Activated T-helper 9 cell treated with anti-CD3 and anti-CD28 coated beads, Interleukin-2, amount 50 U/mL, for 16 hours (primary cell): ENCODE measurements at places on chromosomes 1 and 21.

GRCh38 chr1:20493839-20494608, 8.0 kb upstream of the CAMK2N1 start:
- peak; percentile 69 for DNase-seq

DNA sequence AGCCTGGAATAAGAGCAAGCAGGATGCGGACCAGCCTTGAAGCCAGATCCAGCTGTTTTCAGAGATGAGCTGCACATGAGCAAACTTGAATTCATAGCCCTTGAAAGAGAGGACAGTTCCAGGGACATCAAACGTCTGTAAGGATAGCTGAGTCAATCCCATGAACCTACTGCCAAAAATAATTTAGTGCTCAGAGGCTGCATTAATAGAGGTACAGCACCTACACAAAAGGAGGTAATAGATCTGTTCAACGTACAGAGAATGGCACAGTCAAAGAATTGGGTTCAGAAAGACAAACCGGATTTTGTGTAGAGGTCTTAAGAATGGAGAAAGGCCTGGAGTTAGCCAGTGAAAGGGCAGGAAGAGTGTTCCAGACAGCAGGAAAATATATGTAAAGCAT, 110.8 kb upstream of the ZC3H12A start:
- DNase-seq, result no peak

DNA sequence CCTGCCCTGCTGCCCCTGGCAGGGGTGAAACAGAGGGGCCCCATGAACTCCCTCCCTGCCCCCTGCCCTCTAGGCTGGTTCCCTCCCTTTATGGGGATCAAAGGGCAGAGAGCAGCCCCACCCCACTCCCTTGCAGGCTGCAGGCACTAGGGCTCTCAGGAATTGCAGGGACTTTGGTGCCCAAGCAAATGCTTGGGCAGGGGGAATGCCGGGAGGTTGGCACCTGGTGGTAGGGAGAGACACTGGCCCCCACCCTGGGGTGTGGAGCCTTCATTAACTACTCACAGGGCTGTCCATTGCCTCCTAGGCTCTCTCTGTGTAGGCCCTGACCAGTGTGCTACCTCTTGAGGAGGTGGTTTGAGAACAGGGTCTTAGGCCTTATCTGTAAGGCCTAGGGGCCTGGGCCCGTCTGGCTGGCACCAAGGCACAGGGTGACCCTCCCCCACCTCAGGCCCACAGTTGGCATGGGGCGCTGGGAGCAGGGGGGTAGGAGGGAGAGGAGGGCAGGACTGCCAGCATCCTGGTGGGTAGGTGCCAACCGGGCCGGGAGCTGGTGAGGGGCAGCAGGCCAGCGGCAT, 4.7 kb downstream of the ZBTB7B start:
- DNase-seq, result no peak

GRCh38 chr1:230772457-230773395, 25.5 kb downstream of the CAPN9 start:
- no peak for DNase-seq

GRCh38 chr1:45569571-45569961, 14.3 kb upstream of the NASP start:
- DNase-seq, result no peak

DNA sequence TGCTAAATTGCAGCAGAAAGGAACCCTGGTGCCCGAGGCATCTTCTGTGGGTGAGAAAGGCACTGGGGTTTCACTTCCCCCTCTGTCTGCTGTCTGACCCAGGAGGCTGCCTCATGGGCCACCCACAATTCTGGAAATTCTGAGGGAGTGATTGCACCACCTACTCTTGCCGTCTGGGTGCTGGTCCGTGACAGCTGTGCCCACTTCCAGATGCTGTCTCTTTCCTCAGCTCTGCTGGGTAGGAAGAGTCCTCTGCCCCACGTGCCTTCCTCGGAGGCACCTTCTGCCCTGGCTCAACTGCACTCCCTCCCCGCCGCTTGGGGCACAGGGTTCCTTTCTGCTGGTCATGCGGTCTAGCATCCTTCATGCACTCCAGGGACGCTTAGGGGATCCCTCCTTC, 96.3 kb downstream of the ARHGEF10L start:
- DNase-seq, result no peak

DNA sequence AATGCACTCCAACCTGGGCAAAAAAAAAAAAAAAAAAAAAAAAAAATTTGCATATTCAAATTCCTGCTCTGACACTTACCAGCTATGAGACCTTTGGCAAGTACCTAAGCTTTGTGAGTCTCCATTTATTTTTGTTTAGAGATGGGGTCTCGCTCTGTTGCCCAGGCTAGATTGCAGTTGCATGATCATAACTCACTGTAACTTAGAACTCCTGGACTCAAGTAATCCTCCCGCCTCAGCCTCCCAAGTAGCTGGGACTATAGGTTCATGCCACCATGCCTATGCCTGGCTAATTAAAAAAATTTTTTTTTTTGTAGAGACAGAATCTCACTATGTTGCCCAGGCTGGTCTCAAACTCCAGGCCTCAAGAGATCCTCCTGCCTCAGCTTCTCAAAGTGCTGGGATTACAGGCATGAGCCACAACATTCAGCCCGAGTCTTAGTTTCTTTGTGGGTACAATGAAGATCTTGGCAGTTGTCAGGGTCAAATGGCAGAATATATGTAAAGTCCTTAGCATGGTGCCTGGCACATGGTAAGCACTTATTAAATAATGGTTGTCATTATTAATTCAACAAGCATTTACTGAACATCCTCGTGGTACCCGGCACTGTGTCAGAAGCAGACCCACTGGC, 53.5 kb upstream of the TENT5B start:
- DNase-seq, result no peak

DNA sequence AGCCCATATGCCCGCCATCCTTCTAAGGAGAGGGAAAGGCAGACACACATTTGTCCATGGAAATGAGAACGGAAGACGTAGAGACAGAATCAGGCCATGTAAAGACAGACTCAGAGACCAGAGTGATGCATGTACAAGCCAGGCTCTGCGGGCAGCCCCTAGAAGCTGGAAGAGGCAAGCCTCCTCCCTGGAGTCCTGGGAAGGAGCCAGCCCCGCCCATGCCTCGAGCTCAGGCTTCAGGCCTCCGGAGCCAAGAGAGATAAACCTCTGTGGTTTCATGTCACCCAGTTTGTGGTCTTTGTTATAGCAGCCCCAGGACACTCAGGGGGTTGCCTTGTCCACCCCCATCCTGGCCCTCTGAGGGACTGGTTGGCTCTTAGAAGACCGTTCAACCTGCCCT, 11.6 kb downstream of the PDE9A start:
- DNase-seq, result no peak

DNA sequence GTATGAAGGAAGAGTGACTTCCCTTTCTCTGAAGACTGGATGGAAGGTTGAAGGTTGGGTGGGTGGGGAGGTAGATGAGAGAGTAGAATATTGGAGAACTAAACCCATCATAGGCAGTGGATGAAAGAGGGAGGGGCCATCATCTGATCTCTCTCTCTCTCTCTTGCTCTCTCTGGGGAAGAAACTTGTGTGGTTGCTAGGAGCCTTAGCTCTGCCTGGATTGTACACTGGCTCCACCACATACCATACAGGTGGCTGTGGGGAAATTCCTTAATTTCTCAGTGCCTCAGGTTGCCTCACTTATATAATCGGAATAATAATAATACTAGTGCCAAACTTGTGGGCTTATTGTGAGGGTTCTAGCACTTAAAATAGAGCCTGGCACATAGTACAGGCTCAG, 9.5 kb downstream of the XCL1 start:
- DNase-seq, result no peak

DNA sequence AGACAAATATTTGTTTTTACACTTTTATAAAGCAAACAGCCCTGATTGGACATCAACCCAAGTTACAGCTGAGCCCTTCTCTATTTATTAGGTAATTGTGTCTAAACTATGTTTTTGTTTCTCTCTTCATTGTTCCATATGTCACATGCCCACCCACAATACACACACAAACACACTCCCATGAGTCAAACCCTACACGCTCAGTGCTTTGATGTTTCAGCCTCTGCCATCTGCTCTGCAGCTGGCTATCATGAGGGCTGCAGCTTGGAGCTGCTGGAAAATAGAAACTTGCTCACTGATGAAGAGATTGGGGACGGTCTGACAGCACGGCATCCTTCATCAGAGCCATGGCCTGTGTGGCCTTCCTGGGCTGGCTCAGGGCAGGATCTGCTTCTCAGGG, 41.7 kb downstream of the PSMG1 start:
- no peak for DNase-seq

DNA sequence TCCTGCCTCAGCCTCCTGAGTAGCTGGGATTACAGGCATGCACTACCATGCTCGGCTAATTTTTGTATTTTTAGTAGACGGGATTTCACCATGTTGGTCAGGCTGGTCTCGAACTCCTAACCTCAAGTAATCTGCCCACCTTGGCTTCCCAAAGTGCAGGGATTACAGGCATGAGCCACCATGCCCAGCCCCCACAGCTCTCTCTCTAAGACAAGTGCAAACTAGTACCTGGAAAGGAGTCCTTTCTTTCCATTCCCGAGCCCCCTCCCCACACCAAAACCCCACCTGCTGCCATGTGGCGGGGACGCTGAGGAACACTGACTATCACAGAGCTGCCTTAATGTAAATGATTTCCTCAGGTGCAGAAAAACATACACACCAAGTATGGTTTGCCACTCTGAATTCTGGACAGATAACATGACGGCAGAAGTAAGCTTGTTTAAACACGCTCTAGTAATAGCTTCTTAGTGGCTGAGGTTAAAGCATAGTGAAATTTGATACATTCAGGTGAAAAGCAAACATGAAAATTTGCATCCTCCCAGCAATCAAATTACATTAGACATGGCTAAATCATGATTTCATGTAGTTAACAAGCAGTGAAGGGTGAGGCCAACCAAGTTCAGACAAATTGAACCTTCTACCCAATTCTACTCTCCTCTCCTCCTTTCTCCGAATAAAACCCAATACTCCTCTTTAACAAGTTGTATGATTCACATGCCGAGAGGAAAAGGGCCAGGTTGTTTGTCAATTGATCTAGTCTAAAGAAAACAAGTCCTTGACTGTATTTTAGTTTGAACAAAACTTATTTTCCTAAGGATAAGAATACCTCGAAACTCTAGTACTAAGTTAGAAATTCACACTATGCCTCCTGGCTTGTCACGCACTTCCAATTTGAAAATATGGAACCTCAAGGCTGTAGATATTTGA, 19.8 kb downstream of the ERRFI1 start:
- DNase-seq, result no peak

- DNase-seq, result no peak
Observed at GRCh38 chr1:42797414-42797813, 12.6 kb downstream of the TMEM269 start.

GRCh38 chr1:239387304-239388158, 1.2 kb downstream of the CHRM3 start:
- DNase-seq, result no peak

DNA sequence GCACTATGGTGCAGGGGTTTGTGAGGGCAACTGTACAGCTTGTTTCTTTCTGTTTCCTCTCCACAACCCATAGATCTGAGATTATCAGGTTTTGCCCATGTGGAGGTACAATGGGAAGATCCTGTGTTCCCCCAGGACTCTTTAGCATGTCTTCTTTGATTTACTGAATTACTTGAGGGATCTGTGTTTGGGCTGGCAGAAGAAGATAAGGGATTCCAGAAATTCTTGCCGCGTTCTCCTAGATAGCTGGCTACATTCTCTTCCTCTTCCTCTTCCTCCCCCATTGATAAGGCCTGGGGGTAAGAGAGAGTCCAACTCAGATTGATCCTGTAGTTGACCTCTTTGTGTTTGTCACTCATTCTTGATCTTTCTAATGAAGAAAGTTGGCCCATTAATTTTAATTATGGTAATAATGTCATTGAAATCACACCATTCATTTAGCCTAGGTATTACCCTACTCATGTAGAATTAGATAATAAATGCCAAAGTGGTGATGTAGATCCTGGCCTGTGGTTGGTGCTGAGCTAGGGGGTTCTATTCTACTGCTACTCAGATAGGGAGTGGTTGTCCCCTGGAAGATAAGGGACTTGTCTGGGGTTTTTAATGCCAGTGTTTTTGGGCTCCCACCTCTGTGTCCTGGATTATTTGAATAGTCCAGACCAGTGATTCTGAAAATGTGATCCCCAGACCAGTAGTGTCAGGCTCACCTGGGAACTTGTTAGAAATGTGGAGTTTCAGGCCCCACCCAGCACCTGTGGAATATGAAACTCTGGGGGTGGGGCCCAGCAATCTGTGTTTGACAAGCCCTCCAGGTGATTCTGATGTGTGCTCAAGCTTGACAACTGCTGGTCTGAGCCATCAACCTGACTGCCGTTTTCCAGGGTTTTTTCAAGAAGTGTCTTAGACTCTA, 122.2 kb downstream of the NOS1AP start:
- DNase-seq, result no peak

- no peak for DNase-seq
Observed at GRCh38 chr1:17194133-17194475, 10.8 kb upstream of the PADI1 start.

- no peak for DNase-seq
Observed at GRCh38 chr1:194813096-194813495, 1626.7 kb upstream of the B3GALT2 start.

DNA sequence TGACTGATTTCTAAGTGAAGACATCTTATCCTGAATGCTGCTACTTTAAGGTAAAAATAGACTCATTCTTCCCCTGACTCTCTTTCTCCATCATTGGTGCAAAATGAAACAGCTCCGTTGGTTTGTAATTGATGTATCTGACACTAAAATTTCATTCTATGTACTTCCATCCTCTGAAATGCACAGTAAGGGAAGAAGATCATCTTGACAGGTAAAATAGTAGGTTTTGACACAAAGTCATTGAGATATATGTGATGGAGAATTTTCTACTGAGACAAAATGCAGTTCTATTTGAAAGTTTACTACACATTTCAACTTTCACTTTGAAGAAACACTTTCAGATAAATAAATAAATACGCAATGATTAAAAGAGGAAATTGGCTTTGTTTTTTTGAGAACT, 348.9 kb downstream of the SMYD3 start:
- no peak for DNase-seq

- DNase-seq, result no peak
Observed at GRCh38 chr1:62585469-62586155, 11.7 kb upstream of the ANGPTL3 start.

DNA sequence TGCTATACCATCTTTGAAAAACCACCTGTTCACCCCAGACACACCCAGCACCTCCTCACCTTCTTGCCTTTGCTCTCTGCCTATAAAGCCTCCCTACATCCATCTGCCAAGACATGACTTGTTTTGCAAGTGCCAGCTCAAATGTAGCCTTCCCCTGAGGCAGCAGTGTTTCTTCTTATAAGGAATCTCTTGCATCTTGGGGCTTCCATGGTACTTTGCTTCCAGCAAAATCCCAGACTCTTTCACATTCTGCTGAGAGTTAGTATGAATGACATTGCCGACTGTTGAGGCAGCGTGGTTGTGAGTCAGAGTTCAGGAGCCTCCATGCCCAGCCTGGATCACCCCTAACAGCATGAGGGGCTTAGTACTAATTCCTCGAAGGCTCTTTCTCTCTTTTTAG, 217.4 kb upstream of the RUNX1 start:
- no peak for DNase-seq

GRCh38 chr1:173122344-173122935, 71.7 kb upstream of the TNFSF18 start:
- no peak for DNase-seq

GRCh38 chr1:41678111-41678878, 193.8 kb upstream of the EDN2 start:
- no peak for DNase-seq
